ENCODE measurements at places on chromosomes 1 and 21.

DNA sequence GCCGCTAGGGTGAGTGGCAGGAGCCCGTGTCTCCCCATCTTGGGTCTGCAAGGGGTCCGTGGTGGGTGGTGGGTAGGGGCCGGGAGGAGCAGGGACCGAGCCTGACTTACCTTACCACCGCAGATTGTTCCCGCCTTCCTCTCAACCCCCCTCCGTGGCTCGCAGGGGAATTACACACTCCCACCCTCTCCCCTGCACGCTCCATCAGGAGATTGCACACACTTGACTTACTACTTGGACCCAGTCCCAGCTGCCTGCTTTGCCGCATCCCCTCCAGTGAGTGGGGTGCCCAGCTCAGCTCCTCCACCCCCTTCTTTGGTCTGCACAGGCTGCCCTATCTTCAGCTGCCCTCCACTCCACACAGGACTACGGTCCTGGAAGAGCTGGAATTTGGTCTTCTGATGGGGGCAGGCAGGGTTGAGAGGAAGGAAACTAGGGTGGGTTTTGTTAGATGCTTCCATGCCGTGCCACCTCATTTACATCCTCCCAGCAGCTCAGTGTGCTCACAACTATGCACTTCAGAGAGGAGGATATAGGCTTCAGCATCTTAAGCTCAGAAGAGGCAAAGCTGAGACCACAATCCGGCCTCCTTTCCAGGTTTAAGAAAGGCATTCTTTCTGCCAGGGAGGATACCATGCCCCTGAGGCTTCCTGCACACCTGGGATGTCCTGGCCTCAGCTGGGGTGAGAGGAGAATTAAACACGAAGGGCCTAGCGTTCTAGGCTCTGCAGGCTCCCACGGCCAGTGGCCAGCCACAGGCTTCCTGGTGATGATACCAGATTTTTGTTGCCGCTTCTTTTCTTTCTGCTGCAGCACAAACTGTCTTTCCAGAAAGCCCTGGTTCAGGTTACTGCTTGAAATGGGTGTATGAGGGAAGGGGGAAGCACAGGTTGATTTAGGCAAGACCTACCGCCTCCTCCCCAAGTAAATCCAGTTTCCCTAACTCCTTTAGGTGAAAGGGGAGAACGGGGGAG lies 2.3 kb downstream of the KCNC4 start:
- DNase-seq, result peak; percentile 16

- DNase-seq, result peak; percentile 9
Measured at GRCh38 chr1:48469616-48470480, 2.2 kb downstream of the SPATA6 start.

DNA sequence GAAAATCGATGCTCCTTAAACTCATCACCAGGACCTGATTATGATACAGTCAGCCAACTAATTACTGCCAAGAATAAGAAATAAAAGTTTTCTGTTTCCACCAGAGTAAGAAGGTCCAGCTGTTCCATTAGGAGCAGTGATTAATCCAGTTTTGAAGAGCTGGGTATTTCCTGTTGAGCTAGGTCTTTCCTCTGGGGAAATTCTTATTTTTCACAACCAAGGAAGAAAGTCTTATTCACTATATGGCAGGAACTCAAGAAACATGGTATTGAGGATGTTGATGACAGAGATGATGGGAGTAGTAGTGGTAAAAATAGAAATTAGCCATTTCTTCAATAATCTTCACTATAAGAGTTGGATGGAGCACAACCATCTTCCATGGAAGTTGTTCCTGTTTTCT lies 374.6 kb upstream of the RUNX1 start:
- DNase-seq, result no peak

GRCh38 chr1:214440219-214440965 lies 111.0 kb downstream of the PTPN14 start:
- no peak for DNase-seq

- DNase-seq, result no peak
Measured at GRCh38 chr1:7869136-7869920, 16.5 kb upstream of the UTS2 start.

DNA sequence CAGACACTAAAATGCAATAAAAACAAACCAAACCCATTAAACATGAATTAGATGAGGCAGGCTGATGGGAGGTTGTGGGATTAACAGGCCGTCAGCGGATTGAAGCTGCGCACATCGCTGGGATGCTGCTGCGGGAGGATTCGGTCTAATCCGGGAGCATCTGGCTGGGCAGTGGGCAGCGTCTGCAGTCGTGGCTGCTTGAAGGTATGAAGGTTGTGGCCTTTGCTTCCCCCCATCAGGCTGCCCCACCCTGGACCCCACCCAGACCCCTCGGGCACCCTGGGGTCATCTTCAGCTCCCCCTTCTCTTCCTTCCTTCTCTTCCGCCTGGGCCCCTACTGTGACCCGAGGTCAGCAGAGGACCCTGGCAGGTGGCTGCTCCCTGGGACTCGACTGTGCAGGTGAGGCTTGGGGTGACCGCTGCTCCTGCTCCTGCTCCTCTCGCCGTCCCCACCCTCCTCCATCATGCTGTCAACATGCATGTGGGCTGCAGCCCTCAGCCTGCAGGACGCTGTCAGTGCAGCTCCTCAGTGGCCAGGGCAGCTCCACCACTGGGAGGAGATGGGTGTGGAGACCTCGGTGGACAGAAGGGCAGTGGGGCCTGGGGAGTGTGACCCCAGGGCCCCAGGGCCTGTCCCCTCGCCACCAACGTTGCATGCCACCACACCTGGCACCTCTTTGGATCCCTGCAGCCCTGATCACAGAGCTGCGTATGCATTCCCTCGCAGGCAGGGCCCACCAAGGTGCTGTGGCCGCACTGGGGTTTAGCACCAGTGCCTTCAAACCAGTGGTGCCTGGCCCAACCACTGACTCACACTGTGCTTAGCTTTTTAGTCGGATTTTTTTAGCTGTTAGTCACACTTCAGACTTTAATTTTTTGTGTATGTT lies 112.2 kb upstream of the COL6A1 start:
- no peak for DNase-seq

DNA sequence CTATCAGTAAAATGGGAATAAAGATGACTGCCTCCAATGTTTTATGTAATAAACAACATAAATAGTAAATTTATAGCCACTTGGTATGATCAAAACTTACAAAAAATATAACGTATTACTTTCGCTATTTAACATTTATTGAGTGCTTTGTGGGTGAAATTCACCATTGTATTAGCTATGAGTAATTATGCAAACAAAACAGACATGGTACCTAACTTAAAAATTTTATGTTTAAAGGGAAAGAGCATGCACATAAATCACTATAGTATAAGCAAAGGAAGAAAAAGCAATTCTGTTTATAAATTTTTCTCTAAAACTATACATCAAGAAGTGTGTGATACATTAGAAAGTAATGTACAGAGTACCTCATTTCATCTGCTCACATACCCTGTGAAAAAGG lies 1046.2 kb downstream of the NCAM2 start:
- DNase-seq, result no peak

DNA sequence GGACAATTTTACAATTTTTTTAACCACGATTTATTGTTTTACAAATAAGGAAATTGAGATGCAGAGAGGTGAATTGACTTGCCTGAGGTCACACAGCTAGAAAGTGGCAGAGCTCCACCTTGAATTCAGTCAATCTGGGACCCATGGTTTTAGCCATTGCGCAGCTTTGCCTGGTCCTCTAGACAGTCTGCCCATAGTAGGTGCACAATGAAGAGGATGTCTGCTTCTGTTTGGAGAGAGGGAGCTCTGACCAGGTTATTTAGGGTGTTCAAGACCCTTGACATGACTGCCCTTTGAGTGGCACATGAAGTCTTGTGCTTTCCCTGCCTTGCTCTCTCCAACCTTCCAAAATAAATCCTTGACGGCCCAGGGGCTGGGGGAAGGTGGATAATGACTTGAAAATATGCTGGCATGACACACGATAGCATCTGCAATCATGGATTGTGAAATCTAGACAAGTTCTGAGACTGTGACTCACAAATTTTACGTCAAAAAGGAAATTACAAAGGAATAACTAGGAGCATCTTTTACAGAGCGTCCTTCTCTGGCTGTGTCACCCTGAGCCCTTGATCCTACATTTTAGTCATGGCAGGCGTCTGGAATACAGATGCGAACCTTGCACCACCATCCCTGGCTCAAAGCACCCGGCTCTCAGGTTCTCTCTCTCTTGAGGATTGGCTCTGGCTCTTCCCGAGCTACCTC lies 26.2 kb upstream of the ID3 start:
- no peak for DNase-seq

- no peak for DNase-seq
Measured at GRCh38 chr1:36951292-36951750, 83.0 kb downstream of the GRIK3 start.

DNA sequence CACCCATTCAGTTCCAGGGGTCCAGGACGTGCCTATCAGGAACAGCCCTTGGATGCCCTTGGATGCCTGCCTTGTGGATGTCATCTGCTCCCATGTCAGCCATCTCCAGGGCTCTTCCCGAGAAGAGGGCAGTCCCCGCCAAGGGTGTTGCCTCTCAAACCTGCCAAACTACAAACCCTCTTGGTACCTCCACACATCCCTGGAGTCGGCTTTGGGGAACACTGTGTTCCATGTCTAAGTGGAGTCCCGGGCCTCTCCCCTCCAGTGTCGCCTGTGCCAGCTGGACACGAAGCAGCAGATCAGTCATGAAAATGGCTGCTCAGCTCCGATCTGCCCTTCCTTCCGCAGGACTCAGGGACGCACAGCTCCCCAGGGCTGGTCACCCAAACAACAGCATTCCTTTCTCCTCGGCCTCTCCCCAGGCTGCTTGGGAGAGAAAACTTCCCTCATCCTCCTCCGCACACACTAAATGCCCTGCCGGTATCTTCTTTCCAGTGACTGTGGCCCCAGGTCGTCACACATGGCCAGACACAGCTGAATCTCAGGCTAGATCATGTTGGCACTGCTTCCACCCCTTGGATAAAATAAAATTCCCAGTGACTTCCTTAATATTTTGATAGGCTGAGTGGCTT lies 53.4 kb downstream of the GALNT2 start:
- no peak for DNase-seq

GRCh38 chr1:27868556-27868931 lies 3.8 kb upstream of the THEMIS2 start:
- DNase-seq, result no peak

DNA sequence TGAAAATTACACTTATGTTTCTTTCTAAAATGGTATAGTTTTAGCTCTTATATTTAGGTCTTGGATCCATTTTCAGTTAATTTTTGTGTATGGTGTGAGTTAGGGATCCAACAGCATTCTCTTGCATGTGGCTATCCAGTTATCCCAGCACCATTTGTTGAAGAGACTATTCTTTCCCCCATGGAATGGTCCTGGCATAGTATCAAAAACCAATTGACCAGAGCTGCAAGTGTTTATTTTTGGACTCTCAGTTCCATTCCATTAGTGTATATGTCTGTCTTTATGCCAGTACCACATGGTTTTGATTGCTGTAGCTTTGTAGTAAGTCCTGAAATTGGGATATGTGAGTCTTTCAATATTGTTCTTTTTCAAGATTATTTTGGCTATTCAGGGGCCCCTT lies 14.3 kb downstream of the TTLL10 start:
- DNase-seq, result no peak

DNA sequence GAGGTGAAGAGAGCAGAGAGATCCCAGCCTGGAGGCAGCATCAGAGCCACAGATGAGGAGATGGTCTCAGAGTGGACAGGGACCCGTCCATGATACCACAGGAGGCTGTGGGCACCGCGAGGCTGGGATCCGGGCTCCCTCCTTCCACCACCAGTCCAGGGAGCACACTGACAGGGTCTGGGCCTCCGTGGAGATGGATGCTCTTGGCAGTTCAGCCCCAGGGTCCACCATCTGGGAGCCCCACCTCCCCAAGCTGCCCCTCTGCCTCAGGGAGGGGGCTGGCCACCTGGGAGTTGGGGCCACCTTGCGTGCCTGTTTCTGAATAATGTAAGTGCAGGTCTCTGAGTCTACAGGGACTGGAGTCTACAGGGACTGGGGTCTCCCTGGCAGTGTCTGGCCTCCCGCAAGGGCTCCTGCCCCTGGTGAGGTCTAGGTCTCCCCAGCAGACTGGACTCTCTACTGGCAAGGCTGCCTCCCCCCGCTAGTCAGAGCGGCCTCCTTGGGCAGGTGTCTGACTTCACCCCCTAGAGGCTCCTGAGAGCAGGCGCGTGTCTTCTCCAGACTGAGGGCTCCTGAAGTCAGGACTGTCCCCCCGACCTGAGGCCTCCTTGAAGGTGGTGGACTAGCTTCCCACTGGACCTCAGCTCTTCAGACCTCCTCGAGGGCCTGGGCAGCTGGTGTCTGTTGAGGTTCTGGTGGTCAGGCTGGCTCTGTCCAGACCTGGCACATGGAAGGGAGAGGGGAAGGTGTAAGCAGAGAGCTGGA lies 218.5 kb downstream of the PTPRU start:
- DNase-seq, result no peak

DNA sequence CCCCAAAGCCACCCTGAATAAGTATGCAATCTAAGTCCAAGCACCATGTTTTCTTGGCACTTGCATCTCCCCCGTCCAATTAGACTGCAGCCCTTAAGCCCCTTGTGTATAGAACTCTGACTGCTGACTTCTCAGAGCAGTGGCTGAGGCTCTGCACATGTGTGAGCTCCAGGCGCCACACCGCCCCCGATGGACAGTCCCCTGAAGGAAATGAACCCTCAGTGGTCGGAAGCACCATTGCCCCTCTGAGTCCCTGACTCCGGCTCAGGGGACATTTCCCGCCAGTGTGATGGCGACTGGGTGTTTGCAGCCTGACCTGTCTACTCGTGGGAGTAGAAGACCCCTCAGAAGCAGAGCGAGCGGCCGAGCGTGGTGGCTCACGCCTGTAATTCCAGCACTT lies 37.2 kb upstream of the SCCPDH start:
- DNase-seq, result no peak

- no peak for DNase-seq
Measured at GRCh38 chr1:85940656-85941306, 215.8 kb downstream of the COL24A1 start.
